ENCODE measurements at places on chromosomes 5 and 9. TPM values are rescaled to one million over a fixed set of nuclear protein-coding genes. Genes with fewer than 3 reads are reported as not detected.

DNA sequence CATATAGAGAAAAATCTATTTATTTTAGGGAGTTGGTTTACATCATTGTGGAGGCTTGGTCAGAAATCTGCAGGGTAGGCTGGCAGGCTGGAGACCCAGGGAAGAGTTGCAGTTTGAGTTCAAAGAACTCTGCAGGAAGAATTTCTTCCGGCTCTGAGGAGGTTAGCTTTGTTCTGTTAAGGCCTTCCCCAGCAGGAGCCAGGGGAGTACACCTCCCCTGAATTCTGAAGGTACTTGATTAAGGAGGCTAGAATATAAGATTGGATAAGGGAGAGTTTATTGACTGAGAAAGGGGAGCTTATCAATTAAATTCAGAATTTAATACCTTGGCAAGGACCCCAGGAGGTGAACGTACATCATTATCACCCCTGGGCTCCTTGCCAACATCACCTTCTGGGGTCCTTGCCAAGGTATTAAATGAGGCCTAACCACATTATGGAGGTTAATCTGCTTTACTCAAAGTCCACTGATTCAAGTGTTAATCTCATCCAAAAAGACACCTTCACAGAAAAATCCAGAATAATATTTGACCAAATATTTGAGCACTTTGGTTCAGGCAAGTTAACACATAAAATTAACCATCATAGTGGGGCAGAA lies 351.7 kb downstream of the CWC27 start:
- no peak for DNase-seq

GRCh38 chr5:116488356-116489041 lies 86.1 kb downstream of the SEMA6A start:
- no peak for DNase-seq

Gene EPB41L4A
- 3.9 TPM for total RNA-seq

DNA sequence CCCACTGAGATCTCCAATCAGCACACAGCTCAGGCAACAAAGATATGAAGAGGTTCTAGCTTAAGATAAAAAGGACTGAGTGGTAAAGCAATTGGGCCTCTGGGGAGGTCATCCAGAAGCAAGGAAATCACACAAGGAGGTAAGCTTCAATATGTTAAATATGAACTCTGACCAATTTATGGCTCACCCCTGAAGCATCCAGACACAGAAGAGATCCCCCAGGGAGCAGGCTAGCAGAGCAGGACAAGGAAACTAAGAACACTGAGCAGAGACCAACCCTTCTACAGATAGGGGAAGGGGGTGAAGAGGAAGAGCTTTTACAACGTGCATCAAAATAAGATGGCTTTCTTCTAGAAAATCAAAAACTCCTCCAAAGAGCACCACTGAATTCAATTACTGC lies 616.2 kb downstream of the DNAH5 start:
- no peak for DNase-seq

DNA sequence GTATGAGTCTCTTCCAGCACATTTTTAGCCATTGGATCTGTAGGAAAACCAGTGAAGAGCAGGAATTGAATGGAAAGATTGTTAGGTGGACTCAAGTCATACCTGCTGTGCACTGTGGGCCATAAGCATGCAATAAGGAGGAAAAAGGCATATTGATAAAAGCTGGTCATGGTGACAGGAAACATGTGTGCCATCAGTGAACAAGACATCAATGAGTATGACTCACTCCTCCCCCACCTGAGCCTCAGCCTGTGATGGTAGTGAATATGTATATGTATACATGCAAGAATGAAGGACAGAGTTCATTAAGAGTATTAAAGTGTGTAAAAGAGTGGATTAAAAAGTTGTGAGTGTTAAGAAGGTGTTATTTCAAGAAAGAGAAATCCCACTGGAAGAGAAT lies 164.5 kb downstream of the TMEM38B start:
- no peak for DNase-seq

GRCh38 chr9:87535817-87536539 lies 38.3 kb downstream of the DAPK1 start:
- no peak for DNase-seq

DNA sequence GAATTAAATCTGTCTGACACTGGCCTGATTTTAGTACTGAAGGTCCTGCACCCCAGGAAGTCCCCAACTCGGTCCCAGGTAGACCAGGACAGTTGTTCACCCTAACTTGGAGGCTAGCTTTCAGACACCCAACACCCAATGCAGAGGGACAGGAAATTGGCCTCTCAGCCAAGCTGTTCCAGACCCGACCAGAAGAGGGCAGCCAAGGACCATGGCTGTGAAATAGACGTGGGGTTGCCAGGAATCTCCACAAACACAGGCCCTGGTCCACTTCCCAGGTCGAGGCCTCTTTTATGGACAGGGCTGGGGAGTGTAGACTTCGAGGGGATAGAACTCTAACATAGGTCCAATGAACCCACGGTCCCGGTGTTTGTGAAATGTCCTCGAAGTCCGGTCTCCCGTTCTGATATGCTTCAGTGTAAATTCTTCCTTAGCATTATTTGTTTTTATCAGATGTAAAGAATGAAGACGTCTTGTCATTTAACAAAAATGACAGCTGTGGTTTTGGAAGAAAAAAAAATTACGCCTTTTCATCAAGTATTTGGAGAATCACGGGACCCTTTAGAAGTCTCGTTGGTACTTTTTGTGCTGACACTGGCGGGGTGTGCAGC lies 260.3 kb upstream of the ADAMTS16 start:
- DNase-seq = peak; percentile 83

Gene FRRS1L
- total RNA-seq = not detected

Gene RNF183
- not detected for total RNA-seq

- DNase-seq = peak; percentile 47
These were observed 37.4 kb downstream of the PIK3R1 start for GRCh38 chr5:68252673-68253623.

Gene THBS4
- 0.37 TPM for total RNA-seq

DNA sequence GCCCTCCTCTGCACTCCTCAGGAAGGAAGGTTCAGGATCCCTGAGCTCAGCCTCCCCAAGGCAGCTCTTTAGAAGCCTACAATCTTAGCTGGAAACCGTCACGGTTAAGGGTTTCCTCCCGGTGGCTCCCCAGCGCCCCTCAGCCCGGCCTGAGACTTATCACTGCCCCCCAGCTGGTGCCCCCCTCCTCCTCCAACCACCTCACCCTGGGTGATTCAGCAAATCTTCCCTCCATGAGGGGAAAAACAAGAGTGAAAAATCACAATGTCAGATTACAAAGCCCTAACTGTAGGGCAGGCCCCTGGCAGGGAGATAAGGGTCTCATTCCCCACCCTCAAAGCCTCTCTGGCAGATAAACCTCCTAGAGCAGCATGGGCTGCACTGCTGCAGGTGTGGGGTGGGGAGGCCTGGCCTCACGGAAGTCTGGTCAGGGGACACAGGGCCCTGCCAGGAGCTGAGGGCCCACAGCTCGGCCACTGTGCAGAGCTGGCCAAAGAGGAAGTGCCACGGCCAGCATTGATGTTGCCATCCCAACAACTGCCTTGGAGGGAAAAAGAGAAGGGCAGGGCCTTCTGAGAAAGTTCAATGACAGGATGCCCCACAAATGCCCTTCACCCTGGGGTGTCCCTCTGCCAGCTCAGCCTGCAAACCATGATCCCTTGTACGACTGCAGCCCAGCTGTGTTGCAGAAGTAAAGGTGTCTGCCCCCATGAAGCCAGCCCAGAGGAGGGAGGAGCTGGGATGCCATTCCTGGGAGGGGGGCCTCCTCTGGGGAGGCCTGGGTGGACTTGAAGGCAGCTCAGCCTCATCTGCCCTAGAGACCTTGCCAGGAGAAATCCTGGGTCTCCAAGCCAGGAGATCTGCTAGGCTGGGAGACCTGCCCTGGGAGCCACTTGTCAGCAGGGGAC lies 25.9 kb downstream of the GFI1B start:
- DNase-seq = no peak

Gene MEIKIN
- 0.55 TPM for total RNA-seq

DNA sequence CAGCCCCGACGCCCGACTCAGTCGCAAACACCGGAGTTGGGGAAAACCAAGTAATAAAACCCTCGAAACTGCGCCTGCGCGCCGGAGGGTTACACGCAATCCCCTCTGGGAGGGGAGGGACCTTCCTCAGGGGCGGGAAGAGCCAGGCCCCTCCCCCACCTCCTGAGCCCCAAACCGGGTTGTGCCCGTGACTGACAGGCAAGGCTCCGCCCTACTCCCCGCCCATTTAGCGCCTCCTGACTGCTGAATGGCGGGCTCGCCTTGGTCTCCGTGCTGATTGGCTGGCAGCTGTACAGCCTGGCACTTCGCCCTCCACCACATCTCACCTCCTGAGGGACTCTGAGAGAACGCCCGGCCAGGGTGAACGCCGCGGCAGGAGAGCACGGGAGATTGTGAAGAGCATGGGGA lies at the start of gene PRDM9:
TSS of gene PRDM9 (plus strand) at position 332 of the 408 bp plus-strand sequence. CDS start 1,425 bp downstream, outside the sequence.
- peak; percentile 90 for DNase-seq

- DNase-seq = peak; percentile 69
These were observed 243.0 kb downstream of the PSAT1 start for GRCh38 chr9:78539904-78540303.

GRCh38 chr5:150347451-150347850 lies 10.0 kb upstream of the TCOF1 start:
- no peak for DNase-seq

GRCh38 chr5:139167952-139168720 lies 30.0 kb downstream of the SIL1 start:
- no peak for DNase-seq

Gene HTR1A
- total RNA-seq = not detected

Gene CER1
- total RNA-seq = not detected

Gene RALGDS
- total RNA-seq = 19.8 TPM

DNA sequence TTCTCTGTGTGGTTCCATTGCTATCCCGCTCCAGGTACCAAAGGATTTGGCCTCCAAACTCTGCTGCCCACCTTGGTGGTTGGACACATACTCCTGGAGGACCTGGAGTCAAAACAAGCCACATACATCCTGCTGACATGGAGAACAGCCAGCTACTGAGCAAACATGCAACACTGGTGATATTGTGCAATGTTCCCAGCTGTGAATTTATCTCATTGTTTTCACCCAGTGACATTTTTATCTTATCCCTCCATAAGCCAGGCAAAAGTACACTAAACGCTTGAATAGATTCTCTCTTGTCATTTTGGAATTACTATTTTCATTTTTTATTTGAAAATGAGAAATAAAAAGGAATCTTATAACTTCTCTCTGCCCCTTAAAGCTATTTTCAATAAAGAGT lies 11.1 kb upstream of the CTSL start:
- DNase-seq = no peak

GRCh38 chr5:74342948-74343682 lies 297.4 kb downstream of the ENC1 start:
- DNase-seq = no peak

Gene PTGS1
- 2.5 TPM for total RNA-seq

GRCh38 chr5:56195016-56195415 lies 38.1 kb downstream of the ANKRD55 start:
- no peak for DNase-seq

Gene PHF24
- not detected for total RNA-seq
